ENCODE measurements at places on chromosomes 6 and 20.

GRCh38 chr6:54248319-54248718 lies 59.9 kb upstream of the TINAG start:
- no peak for DNase-seq

DNA sequence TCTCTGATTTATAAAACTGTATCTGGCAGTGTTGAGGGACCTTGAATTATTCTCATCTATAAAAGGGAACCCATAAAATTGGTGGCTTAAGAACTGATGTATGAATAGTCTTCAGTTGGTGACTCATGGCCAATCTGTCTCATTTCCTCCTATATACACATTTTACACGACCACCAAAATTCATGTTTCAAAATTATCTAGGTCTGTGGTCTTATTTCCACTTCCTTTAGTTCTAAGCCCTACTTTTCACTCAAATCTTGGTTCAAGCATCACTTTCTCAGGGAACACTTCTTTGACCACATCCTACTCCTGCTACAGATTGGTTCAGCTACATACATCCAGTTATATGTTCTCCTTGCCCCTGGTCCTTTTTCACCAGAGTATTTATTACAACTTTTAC lies 18.6 kb upstream of the ENPP1 start:
- no peak for DNase-seq

DNA sequence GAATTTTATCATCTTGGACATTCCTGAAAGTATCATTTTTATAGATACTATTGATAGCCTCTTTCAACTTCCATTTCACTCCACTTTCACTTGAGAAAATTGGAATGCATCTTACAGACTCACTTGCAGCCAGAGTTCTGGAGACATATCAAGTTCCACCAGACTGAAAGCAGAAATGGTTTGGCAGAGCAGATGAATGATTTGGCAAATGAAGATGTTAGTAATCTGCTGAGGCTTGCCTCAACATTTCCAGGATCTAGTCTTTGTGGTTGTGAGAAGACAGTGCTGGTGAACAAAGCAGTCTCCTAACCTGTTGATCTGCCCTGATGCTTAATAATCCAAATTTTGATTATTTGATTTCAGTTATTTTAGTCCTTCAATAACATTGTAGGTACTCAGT lies 202.6 kb downstream of the TRDN start:
- DNase-seq, result no peak

- DNase-seq, result no peak
Measured at GRCh38 chr6:145815309-145816274, 997 bp upstream of the FBXO30 start.

GRCh38 chr6:137233911-137234863 lies 15.0 kb upstream of the IFNGR1 start:
- no peak for DNase-seq

DNA sequence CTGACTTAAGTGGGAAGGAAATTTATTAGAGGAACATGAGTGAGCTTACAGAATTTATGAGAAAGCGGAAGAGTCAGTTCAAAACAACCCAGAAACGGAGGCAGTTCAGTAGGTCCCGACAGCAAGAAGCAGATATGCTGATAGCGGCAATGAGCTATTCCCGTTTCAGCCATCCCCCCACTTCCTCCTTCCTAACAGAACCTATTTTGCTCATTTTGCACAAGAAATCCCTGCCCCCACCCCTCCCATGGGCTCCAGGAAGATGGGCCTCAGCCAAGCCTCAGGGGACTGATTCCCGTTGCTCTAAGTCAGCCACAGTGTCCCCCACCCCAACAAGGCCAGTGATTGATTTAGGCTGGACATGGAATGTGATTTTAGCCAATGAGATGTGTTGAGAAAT lies 157.5 kb downstream of the CEBPB start:
- no peak for DNase-seq

GRCh38 chr6:39852324-39852723 lies 60.1 kb downstream of the DAAM2 start:
- DNase-seq, result no peak

GRCh38 chr6:119463081-119463626 lies 113.6 kb upstream of the MAN1A1 start:
- DNase-seq, result no peak

DNA sequence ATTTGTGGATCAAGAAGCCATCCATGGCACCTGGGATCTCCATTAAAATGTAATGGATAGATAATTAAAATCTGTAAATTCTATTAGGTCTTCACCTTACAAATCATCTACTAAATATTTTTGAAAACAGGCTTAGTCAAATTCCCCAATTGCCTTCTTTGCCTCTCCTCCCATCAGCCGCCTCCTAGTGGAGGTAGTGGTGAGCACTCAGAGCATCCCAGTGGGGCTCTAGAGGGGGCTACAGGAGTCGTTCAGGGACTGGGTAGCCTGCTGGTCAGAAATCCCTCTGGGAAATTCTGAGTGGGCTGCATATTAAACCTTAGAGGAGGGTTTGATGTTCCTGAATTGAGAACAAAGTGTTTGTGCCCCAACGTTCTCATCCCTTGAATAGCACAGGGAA lies 20.8 kb upstream of the PAX1 start:
- no peak for DNase-seq

GRCh38 chr6:127119102-127120022 lies 891 bp downstream of the RSPO3 start:
- peak; percentile 22 for DNase-seq

- DNase-seq, result no peak
Measured at GRCh38 chr6:25403150-25403549, 124.0 kb downstream of the CARMIL1 start.

GRCh38 chr6:138512609-138513008 lies 13.3 kb upstream of the NHSL1 start:
- no peak for DNase-seq

GRCh38 chr6:115891111-115891669 lies 169.5 kb downstream of the FRK start:
- DNase-seq, result no peak

- DNase-seq, result no peak
Measured at GRCh38 chr20:40814631-40814960, 125.6 kb upstream of the MAFB start.

DNA sequence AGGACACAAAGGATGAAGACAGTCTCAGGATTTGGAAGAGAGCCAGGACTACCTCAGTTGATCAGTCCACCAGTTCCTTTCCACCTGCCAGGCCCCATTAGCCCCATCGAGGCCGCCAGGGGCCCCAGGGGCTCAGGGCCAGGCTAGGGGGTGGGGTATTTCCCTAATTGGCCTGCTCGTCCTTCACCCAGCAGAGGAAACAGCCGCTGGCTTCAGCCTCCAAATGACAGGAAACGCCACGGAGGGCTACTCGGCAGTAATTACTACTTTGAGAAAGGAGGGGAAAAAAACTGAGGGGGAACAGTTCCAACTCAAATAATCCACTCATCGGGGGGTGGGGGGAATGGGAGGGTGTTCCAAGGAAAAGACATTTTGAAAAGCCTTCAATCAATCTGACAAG lies 42.7 kb downstream of the MAFB start:
- DNase-seq, result no peak

- DNase-seq, result no peak
Measured at GRCh38 chr6:157069585-157069984, 253.7 kb downstream of the TMEM242 start.

DNA sequence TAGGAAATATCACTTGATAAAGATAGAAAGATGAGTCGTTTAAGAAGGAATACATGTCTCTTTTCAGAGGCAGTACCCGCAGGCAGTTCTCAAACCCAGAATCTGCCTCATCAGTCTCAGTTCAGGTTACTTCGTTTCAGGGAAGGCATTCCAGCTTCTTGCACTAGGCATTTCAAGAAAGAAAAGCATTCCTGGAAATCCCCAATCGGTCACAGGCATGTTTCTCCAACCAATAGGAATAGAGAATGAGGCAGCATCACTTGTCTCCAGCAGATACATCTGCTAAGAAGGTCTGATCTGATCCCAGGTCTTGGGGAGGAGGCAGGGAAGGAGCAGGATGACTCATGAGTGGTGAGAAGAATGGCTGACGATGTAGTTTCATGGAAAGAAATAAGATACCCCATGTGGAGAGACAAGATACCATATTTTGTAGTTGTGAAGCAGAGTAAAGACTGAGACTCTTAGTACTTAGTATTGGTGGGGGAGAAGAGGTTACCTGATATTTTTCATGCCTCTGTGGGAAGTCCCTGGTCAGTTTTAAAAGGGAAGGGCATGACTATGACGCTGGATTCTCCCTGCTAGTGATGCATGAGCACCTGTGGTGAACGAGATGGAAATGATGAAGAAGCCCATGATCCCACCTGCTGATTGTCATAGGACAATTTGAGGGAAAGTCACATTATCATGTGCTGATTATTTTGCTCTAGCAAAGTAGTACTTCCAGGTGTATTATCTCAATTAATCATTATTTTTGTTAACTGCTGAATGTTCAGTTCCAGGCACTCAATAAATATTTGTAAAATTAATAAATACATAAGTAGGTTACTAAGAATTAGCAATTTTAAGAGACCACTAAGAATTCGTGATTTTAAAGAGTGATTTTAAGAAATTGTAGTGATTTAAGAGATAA lies 20.3 kb upstream of the HLA-DRB1 start:
- peak; percentile 64 for DNase-seq

DNA sequence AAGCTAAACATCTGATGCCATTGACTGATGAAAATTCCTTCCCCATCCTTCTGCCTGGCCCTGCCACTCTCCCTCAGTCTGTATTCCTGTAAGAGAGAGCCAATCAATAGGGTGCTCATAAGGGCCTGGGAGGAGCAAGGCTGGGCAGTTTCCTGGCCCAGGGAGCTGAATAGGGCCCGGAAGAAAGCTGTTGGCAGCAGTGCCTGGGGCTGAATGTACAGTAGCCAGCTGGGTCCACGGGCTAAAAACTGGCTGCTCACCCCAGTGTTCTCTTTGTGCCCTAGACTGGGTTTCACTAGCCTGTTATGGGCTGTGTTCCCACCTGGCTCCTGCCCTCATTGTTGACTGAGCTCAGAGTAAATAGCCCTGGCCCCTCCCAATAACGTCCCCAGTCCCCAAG lies 1.7 kb upstream of the WFDC2 start:
- no peak for DNase-seq

DNA sequence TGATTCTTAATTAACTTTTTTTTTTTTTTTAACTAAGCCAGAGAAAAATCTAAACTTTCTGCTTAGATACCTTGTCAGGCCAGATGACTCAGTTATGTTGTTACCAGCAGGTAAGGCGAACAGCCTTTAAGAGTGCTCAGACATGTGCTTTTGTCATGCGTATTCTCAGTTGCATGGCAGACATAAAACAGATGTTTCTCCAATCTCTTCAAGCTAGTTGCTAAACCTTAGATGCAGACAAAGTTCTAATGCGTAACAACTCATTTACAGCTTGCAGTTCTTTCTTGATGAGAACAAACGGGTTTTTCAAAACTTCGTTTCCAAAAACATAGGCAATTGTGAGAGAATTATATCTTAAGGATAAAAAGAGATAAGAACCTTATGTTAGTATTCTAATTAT lies 49.6 kb upstream of the GFRAL start:
- no peak for DNase-seq

DNA sequence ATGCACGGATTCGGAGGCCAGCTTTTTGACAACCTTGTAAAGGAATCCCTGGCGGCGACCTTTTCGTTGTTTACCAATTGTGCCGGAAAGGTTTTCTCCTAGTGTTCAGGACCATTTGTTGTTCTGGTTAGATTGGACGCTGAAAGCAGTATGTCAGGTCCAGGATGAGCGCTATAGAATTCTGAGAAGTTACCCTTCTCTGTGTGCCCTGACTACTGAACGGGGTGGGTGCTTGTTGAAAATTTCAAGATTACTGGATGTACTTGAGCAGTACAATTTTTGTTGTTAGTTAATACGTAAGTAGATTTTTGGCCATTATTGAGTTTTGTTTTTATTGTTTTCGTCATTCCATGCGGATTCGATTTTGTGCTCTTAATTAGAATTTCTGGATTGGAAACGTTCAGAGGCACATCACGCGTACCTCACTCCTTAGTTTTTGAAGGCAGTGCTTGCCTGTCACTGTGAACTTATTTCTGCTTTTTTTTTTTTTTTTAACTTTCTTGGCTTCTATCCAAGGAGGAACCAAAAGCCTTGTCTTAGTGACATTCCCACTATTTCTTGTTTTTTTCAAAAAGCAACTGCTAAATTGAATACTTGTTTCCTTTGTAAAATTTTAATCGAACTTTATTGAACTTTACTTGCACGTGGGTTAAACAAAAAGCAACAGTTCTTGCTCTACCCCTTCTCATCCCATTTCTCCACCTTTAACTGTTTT lies 898 bp downstream of the XRN2 start:
- DNase-seq, result no peak

DNA sequence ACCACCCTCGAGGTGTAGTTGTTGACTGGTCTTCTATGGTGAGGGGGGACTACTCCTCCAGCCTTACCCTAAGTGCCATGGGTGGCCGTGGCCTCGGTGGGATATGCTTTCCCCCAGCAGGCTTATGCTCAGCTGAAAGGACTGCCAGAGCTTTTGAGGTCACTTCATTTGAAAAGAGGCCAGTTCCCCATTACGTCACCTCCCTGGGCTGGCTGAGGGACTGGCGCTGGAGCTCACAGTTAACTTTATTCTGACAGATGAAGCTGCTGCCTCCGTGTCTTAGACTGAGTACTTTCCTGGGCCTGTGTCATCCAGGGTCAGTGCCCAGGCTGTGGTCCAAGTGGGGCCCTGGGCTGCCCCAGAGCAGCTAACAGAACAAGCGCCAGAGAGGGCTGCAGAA lies 42.8 kb upstream of the PCMTD2 start:
- DNase-seq, result no peak

GRCh38 chr20:21315138-21315537 lies 12.0 kb downstream of the XRN2 start:
- DNase-seq, result no peak

DNA sequence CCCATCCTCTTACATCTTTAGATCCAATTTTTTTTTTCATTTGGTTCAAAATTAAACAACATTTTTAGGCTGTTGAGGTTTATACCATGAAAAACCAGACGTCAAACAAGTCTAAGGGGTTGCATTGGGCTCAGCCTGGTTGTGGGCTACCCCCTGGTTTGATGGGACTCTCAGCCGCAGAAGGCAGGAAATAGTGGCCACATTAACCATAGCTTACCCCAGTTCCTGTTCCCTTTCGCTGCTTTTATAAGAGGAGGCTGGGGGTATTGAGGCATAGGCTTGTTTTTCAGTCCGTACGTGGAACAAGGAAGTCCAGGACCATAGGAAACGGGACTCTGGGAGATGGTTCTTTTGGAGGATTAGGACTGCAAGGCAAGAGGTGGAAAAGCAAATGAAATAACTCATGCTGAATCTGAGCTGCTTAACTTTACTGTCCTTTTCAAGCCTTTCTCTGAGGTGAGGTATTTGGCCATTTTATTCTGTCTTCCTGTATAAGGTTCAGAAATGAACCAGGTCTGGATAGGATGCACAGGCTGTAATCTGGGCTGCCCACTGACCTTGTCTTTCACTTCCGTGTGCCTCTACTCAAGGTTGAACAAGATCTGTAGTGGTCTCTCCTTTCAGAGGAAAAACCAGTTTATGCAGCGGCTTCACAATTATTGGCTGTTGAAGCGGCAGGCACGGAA lies 7.7 kb downstream of the BRPF3 start:
- DNase-seq, result no peak

GRCh38 chr20:38144598-38144973 lies 20.5 kb downstream of the TGM2 start:
- DNase-seq, result no peak

Data from progenitor cell of endocrine pancreas (in vitro differentiated cells).